ENCODE measurements at places on chromosomes 12 and 14. TPM values are rescaled to one million over a fixed set of nuclear protein-coding genes. Genes with fewer than 3 reads are reported as not detected.
A peak's percentile ranks its signal among the peaks of the same experiment; 100 is the strongest.

The KLRC2 gene
- not detected for total RNA-seq

The NOVA1 gene
- total RNA-seq: 3.0 TPM

The GPRC5D gene
- not detected for total RNA-seq

The PMEL gene
- 0.50 TPM for total RNA-seq

The TAS2R10 gene
- 0.23 TPM for total RNA-seq

GRCh38 chr12:114006482-114007425 lies 40.6 kb upstream of the RBM19 start:
- H3K27ac ChIP-seq: no peak overlapping the region
- DNase-seq: no peak
- H3K36me3 ChIP-seq: no peaks in the 10 kb centered on the region
- peaks cover 23% of the 10 kb centered on the region for H3K27me3 ChIP-seq
- no peak overlapping the region for H3K4me3 ChIP-seq
- no peaks in the 10 kb centered on the region for H3K4me1 ChIP-seq

- no peak for DNase-seq
- no peak overlapping the region for H3K27ac ChIP-seq
- no peak overlapping the region for H3K4me3 ChIP-seq
- H3K36me3 ChIP-seq: no peaks in the 10 kb centered on the region
- no peaks in the 10 kb centered on the region for H3K4me1 ChIP-seq
These were observed 5.0 kb upstream of the PTPRR start for GRCh38 chr12:70925539-70925938.

GRCh38 chr12:78128211-78128610 lies 297.5 kb downstream of the NAV3 start:
- no peaks in the 10 kb centered on the region for H3K4me1 ChIP-seq
- no peak overlapping the region for H3K27ac ChIP-seq

GRCh38 chr14:92431199-92431725 lies 82.3 kb upstream of the RIN3 start:
- no peak overlapping the region for H3K27ac ChIP-seq
- H3K4me1 ChIP-seq: no peaks in the 10 kb centered on the region
- no peaks in the 10 kb centered on the region for H3K27me3 ChIP-seq

DNA sequence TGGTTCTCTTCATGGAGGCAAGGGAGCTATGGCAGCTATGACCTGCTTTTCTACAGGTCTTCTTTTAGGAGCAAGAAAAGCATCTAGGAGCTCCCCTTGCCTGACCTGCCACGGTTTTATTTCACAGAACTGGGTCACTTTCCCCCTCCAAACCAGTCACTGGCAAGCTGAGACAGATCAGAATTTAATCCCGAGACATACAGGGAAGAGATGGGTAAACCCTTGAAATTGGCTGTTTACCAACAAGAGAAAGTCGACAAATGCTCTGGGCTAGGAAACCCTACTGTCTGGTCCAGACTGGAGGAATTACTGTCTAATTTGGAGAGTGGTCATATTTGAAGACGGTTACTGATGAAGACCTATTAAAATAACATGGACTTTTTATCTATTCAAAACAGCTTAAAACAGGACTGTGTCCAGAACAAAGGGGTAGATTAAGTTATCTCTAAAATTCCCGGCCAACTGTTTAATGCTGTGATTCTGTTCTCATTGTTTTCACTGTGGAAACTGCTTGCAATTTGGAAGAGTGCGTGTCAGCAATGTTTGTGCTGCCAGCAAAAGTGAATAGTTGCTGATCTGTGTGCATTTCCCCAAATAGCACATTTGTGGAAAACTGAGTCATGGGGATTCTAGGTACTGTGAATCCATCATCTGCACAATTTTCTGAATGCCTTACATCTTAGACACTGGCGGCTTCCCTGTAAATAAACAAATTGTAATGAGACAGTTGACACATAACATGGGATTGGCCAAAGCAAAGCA lies 73.4 kb upstream of the EEA1 start:
- H3K27ac ChIP-seq: peak overlapping the region; percentile 35
- peak; percentile 32 for DNase-seq

GRCh38 chr12:53670971-53671370 lies 4.9 kb downstream of the ATP5MC2 start:
- no peak overlapping the region for H3K27ac ChIP-seq
- H3K4me3 ChIP-seq: no peak overlapping the region
- peaks cover 84% of the 10 kb centered on the region for H3K36me3 ChIP-seq

- DNase-seq: no peak
- H3K27me3 ChIP-seq: no peaks in the 10 kb centered on the region
- H3K4me1 ChIP-seq: peaks cover 67% of the 10 kb centered on the region
- no peak overlapping the region for H3K4me3 ChIP-seq
- no peak overlapping the region for H3K27ac ChIP-seq
These were observed 320.0 kb downstream of the RAD51B start for GRCh38 chr14:68139431-68140075.

DNA sequence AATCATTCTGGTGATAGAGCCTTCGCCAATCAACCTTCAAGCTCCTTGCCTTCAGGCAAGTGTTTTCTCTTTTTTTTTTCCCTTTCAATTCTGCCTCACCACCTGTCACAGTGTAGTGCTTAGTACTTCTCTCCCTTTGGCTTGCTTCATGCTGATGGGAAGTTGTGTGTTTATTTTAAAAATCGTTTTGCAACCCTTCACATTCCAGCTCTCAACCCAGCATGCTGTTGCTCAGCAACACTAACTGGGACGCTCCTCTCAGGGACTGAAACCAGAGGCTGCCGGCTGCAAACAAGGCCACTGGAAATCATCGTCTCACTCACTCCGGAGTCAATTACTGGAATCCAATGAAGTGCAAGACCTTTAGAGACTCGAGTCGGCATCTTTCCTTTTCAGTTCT lies 342.7 kb downstream of the PRKD1 start:
- H3K4me3 ChIP-seq: no peak overlapping the region
- no peaks in the 10 kb centered on the region for H3K36me3 ChIP-seq
- H3K27me3 ChIP-seq: no peaks in the 10 kb centered on the region

GRCh38 chr12:3257411-3257810 lies 180.2 kb downstream of the TSPAN9 start:
- H3K27ac ChIP-seq: peak overlapping the region; percentile 86
- H3K4me1 ChIP-seq: peaks cover 99% of the 10 kb centered on the region
- DNase-seq: no peak
- H3K36me3 ChIP-seq: peaks cover 8% of the 10 kb centered on the region
- no peaks in the 10 kb centered on the region for H3K27me3 ChIP-seq

DNA sequence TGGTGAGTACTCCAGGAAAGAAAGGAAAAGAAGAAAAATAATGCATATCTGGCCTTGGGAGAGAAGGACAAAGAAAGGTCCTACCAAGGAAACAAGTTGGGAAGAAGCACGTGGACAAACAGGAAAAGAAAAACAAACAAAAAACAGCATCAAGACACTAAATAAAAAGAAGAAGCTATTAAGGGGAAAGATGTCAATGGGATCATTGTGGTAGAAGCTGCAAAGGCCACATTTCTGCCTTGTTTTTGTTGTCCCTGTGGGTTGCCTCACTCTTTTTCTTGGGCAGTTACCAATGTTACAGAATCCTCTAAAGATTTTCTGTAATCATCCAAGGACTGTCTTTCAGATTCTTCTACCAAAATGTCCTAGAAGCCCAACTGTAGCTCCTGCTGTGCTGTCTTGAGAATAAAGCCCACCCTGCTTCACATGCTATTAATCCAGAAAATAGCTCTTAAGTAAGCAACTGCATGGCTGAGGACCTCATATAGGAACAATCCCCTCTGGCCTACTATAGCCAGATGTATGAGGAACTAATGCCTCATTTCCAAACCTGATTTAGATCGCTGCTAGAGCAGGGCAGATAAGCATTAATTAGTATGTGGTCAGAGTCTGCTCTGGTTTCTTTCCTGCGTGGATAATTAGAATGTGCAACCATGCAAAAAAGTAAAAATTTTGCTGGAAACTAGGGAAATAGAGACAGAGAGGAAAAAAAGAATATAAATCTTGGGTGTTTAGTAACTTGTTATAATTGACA lies 10.2 kb upstream of the CPNE8 start:
- no peak for DNase-seq
- H3K27me3 ChIP-seq: no peaks in the 10 kb centered on the region
- H3K27ac ChIP-seq: no peak overlapping the region
- H3K4me1 ChIP-seq: no peaks in the 10 kb centered on the region
- no peaks in the 10 kb centered on the region for H3K36me3 ChIP-seq
- no peak overlapping the region for H3K4me3 ChIP-seq

GRCh38 chr12:124024263-124024678 lies 51.3 kb downstream of the ZNF664 start:
- H3K27ac ChIP-seq: no peak overlapping the region
- no peak for DNase-seq
- no peaks in the 10 kb centered on the region for H3K36me3 ChIP-seq

DNA sequence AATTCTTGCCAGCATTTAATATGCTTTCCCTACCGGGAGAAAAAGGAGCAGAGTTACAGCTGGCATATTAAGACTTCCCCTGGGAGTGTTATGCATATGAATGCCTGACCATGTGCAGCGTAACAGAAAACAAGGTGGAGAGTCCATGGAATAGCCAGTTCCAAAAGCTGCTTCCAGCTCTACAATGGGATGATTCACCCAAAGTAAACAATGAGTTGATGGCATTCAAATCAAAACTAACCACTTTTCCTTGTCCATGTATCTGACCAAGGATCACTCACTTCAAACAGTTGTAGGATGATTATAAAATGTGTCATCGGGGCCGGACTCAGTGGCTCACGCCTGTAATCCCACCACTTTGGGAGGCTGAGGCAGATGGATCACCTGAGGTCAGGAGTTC lies 48.1 kb upstream of the BICDL1 start:
- no peak for DNase-seq
- H3K27ac ChIP-seq: no peak overlapping the region
- no peak overlapping the region for H3K4me3 ChIP-seq
- H3K27me3 ChIP-seq: peaks cover 5% of the 10 kb centered on the region

DNA sequence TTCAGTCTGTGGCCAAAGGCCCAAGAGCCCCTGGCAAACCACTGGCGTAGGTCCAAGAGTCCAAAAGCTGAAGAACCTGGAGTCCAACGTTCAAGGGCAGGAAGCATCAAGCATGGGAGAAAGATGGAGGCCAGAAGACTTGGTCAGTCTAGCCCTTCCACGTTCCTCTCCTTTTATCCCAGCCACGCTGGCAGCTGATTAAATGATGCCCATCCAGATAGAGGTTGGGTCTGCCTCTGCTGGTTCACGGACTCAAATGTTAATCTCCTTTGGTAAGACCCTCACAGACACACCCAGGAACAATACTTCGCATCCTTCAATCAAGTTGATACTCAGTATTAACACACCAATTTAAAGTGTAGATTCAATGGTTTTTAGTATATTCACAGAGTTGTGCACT lies 21.1 kb upstream of the OS9 start:
- no peaks in the 10 kb centered on the region for H3K36me3 ChIP-seq
- no peaks in the 10 kb centered on the region for H3K27me3 ChIP-seq
- no peaks in the 10 kb centered on the region for H3K4me1 ChIP-seq
- no peak for DNase-seq

DNA sequence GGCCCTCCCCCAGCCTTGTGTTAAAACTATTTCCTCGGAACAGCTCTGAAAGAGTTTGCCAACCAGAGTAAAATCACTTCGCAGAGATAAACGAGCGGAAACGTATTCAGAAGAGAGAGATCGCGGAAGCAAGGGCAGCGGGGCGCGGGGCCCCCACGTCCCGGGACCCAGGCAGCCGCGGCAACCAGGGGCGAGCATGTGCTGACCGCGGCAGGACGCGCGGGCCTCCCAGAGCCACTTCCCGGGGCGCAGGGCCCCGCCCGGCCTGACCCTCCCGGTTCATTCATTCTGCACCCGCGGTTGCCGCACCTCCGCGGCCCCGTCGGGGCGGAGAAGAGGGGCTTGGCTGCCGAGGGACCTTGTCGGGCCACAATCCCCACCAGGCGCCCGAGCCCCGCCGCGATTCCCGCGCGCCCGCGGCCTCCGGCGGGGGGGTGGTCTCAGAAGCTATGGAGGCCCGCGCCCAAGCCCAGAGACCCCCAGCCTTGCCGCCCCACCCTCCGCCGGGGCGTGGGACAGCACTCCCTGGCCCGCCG lies 598 bp downstream of the UBE2N start:
- peak; percentile 23 for DNase-seq
- H3K27me3 ChIP-seq: no peaks in the 10 kb centered on the region
- H3K4me3 ChIP-seq: peak overlapping the region; percentile 90
- peaks cover 56% of the 10 kb centered on the region for H3K4me1 ChIP-seq
- H3K27ac ChIP-seq: peak overlapping the region; percentile 95

- H3K4me3 ChIP-seq: no peak overlapping the region
- H3K27me3 ChIP-seq: peaks cover 4% of the 10 kb centered on the region
- H3K36me3 ChIP-seq: no peaks in the 10 kb centered on the region
- no peaks in the 10 kb centered on the region for H3K4me1 ChIP-seq
- no peak for DNase-seq
These were observed 326.3 kb upstream of the DIO3 start for GRCh38 chr14:101234999-101235334.

GRCh38 chr12:24889411-24889810 lies 59.5 kb downstream of the BCAT1 start:
- H3K4me3 ChIP-seq: no peak overlapping the region
- no peak overlapping the region for H3K27ac ChIP-seq
- no peaks in the 10 kb centered on the region for H3K4me1 ChIP-seq
- peaks cover 3% of the 10 kb centered on the region for H3K27me3 ChIP-seq
- DNase-seq: no peak

- DNase-seq: no peak
- H3K36me3 ChIP-seq: no peaks in the 10 kb centered on the region
- no peak overlapping the region for H3K4me3 ChIP-seq
- H3K27ac ChIP-seq: no peak overlapping the region
These were observed 3.7 kb downstream of the BIN2 start for GRCh38 chr12:51320311-51320694.

GRCh38 chr14:51576117-51576430 lies 75.6 kb upstream of the FRMD6 start:
- H3K27ac ChIP-seq: no peak overlapping the region
- no peaks in the 10 kb centered on the region for H3K27me3 ChIP-seq
- DNase-seq: no peak
- H3K4me3 ChIP-seq: no peak overlapping the region
- H3K36me3 ChIP-seq: no peaks in the 10 kb centered on the region

DNA sequence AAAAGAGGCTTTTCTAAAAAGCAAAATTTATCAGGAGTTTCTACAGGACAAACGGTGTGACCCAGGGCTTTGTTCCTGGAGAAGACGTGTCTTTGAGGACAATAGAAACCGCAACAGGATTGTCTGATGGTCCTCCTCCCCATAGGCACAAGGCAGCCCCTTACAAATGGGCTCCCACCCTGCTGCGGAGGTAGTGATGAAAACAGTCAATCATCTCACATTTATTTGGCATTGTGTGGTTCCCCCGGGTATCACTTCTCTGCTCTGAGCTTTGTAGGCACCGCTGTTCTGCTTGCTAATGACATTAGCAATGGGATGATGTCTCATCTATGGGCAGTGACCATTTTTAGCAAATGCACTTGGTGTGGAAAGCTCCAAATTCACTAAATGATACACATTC lies 155.5 kb upstream of the TMPO start:
- H3K4me3 ChIP-seq: no peak overlapping the region
- H3K36me3 ChIP-seq: no peaks in the 10 kb centered on the region
- no peaks in the 10 kb centered on the region for H3K4me1 ChIP-seq
- no peak for DNase-seq
